ENCODE measurements at places on chromosomes 3 and 15.

GRCh38 chr3:127814325-127814781 is 8.0 kb downstream of the MGLL start:
- DNase-seq = no peak

GRCh38 chr15:41949401-41950126 is 22.8 kb downstream of the EHD4 start:
- peak; percentile 29 for DNase-seq

DNA sequence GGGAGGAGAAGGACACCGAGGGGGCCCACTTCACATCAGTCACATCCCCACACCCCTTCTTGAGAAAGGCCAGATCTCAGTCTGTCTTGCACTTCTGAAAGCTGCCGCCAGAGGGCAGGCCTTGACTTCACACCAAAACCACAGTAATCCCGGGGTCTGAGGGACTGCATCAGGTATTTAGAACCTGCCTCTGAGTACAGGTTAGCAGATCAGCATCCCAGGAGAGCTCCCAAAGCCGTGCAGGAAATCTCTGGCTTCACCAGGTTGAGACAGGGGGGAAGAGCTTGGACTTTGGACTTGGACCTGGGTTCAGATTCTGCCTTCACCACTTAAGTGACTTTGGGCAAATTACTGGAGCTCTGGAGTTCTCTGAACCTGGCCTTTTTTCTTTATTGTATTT is 50.3 kb downstream of the LHFPL4 start:
- DNase-seq = peak; percentile 95

- DNase-seq = no peak
Measured at GRCh38 chr3:102024270-102024904, 175.1 kb downstream of the NFKBIZ start.

- DNase-seq = no peak
Measured at GRCh38 chr15:42858540-42858939, 62.0 kb downstream of the TTBK2 start.

DNA sequence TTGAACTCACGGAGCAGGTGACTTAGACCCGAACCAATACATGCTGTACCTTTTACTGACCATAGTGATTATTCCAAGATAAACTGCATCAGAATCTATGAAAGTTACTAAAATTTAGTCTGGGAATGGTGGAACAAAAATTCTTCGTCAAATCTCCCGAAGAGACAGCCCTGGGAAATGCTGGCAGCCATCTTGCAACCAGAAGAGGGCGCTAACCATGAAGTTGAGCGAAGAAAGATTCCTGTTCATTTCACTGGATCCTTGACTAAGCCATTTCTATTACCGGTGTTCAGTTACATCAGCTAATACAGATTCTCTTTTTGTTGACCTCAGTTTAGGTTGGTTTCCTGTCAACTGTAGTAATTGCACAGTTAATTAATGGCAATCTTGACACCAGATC is 199.6 kb downstream of the SLC9A9 start:
- peak; percentile 48 for DNase-seq

DNA sequence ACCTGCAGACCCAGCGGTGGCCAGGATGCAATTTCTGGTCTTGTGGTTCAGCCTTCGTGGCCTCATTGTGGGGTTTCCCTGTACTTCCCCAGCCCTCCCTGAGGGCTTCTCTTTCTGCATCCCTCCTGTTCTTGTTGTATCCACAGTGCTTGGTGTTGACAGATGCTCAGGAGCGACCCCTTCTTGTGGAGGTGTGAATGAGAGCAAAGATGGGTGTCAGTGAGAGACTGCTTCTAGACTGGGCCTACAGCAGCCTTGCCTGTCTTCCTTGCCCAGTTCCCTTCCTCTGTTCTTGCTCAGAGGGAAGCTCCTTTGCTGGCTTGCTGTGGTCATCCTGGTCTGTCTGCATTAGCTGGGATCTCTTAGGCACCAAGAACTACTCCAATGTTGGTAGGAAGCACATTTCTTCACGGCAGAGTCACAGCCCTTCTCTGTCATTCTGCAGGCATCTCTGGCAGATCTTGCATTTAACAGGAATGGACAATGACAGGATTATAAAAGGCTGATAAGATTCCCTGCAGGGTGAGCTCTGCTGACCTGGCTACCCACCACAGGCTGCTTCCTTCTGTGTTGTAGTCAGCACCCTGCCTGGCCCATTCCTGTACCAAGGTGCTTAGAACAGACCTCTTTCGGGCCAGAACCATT is 317.8 kb upstream of the C2CD4B start:
- peak; percentile 77 for DNase-seq

DNA sequence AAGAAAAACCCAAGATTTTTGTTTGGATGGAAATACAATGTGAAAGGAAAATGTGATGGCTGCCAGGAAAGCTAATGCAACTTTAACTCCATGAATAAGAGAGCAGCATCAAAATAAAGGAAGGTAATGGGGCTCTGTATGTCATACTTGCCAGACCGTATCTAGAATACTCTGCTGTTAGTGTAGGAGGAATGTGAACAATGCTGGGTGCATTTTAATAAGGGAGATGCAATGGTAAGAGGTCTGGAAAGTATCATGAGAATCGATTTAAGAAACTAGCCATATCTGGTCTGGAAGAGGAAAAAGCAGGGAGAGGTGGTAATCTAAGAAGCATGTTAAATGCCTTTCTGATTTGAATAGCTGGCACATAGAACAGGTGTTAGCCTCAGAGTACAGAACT is 239.6 kb downstream of the GBE1 start:
- no peak for DNase-seq

DNA sequence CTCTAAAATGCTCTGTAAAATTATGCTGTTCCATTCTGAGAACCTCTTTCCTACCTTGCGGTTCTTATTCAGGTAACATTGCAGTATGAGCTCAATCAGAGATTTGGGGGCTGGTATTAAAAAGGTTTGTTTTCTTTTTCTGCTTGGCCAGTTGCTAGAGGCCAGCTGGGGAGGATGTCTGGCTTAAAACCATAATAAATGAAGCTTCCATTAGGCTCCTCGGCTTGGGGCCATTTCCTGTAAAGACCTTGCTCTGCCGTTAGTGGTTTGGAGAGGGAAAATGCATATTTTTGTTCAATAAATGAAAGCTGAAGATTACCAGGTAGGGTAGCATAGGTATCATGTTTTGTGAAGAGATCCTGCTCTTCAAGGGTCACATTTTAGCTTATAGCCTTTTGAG is 55.2 kb downstream of the MCTP2 start:
- no peak for DNase-seq

DNA sequence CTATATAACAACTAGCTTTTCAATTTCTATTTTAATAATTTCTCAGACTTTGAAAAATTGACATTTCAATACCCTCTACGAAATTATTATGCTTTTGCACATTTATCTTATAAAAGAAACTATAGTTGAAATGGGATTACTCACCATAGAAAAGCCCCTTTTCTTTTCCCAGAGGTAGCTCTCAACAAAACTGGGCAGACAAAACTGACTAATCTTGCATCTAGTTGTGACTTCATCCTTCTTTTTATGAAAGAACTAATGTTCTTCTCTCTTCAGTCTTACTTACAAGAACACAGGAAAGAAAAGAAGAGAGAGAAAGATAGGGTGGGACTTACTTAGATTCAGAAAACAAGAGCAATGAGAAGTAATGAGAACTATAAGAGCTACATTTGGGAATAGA is 61.0 kb downstream of the GPR160 start:
- DNase-seq = no peak

DNA sequence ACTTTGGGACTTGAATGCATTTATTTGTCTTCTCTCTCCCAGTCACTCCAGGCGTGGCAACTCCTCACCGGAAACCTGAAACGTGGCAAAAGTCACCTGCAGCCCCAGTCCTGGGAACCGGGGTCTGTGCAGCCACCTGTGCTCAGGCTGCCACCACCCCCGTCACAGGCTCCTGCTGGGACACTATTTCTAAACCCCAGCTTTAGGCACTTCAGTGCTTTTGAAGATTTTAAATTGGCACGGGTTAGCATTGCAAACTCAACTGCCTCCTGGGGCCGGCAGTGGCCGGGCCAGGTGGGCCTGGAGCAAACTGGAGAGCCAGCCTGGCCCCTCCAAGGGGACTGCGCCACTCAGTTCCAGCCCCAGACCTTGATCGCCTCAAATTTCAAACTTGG is 146.7 kb upstream of the IQSEC1 start:
- DNase-seq = no peak

Measured in WTC11 (cell line).